ENCODE measurements at places on chromosomes 7 and 10.
A peak's percentile ranks its signal among the peaks of the same experiment; 100 is the strongest.

- no peak for DNase-seq
Observed at GRCh38 chr7:44073664-44074348, 8.4 kb upstream of the PGAM2 start.

- no peak for DNase-seq
Observed at GRCh38 chr10:1613511-1613910, 123.8 kb downstream of the ADARB2 start.

- no peak for DNase-seq
Observed at GRCh38 chr10:35498693-35499092, 106.4 kb upstream of the GJD4 start.

DNA sequence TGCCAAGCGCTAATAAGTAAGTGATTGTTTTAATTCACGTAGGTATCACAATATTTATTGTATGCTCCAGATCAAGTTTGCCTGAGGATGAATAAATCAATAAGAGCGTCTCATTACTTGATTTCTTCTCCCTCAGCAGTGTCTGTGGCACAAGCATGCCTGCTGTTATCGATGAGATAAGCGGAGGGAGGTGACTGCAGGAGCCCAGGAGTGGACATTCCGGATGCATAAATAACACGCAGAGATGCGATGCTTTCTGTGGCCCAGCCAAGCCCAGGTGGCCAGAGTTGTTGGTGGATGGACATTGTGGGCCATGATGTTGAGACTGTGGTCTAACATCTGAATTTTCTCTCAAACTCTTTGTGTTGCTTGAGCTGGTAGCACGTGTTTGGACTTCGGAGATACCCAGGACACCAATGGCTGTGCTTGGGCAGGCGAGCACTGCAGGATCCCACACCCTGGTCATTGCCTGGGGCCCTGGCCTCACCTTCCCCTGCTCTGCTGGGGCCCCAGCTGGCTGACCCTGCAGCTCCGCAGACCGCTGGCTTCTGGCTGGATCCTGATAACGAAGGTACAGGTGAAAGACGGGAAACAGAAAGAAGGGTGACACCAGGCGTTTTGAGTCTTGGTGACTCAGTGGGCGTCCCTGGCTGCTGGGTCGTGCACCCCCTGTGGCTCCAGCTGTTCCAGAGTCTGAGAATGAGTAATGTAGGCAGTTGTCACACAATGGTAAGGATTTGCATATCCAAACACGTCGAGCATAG, 31.2 kb upstream of the MNX1 start:
- DNase-seq: no peak

DNA sequence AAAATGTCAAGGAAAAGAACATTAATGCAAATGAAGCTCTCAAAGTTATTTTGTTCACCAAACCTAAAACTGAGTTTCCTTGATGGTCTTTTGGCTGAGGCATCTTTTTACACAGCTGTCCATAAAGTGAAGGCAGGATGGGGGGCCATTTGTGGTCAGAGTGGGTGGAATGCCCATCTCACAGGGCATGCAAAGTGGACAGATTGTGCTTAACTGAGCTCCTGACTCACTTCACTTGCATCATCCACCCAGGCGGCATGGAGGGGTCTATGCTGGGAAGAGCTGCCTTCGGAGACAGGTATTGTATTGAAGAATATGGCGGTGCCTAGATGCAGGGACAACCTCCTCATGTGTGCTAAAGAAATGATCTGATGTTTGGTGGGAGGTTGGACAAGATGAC, 905.3 kb downstream of the KCNMA1 start:
- DNase-seq: no peak

GRCh38 chr10:25026463-25026862, 10.1 kb downstream of the THNSL1 start:
- DNase-seq: no peak

GRCh38 chr7:20141666-20142065, 75.5 kb downstream of the MACC1 start:
- DNase-seq: no peak

DNA sequence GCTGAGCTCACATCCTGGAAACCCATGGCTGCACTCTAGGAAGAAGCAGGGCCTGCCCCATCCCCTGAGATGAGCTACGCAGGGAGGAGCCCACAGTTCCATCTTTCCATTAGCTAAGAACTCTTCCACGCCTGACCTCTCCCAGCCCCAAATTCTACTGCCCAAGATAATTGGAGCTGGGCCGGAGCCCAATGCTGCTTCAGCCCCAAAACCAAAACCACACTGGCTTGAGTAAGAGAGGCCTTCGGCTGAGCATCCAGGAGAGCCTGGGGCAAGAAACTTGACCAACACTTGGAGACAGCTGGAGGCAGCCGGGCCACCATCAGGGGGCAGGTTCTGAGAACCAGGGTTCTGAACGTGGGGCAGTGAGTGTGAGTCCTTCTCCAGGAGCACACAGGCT, 116.1 kb upstream of the ZMIZ1 start:
- no peak for DNase-seq

DNA sequence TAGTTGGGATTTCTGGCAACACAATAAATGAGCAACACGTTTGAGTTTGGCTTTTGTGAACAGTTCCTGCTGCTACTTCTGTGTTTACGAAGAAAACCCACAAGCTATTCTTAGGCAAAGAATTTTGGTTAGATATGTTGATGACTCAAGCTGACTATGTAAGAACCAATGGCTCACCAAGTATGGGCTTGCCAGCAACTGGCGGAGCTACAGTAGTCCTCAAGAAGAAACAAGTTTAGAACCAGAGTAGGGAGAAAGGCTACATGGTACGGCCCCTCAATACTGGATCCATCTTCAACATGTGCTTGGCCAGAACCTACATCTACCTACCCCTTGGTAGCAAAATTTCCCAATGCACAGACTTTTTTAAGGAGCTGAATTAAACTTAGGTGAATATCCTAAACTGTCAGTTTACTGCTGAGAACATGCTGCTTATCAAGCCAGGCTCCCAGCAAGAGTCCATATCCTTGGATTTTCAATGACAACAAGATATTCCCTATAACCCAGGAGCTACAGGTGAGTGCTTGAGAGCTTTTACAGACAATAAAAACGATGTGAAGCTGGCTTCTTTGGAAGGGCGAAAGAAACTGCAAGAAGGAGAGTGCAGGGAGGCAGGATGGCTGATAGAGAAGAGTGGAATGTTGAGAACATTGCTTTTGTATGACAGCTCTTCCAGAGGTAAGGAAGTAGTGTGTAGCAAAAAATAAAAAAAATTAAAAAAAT, 74.3 kb upstream of the ASAH2 start:
- no peak for DNase-seq

DNA sequence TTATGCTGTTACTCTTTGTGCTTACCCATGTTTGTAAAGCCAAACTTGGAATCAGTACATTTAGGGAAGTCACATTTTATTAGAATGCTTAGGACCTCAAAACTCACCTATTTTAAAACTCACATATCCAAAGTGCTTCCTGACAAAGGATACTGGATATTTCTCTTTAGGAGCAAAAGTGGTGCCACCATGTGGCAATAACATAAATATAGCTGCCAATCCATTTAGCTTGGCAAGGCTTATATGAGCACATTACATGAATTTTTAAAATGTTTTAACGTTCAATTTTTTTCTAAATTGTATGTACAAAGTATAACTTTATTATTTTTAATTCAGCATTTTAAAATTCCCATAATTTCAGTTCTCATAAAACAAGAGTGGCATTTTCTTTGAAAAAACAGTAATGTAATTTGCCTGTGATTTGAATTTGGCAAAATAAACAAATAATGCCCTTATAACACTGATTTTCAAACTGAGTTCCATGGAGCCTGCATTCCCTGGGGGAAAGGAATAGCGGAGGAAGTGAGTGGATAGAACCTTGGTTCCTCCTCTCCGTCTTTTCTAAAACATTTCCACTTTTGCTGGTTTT, 75.4 kb downstream of the HDAC9 start:
- no peak for DNase-seq

GRCh38 chr7:101123703-101124068, 3.2 kb upstream of the SERPINE1 start:
- no peak for DNase-seq

GRCh38 chr7:7443806-7444350, 91.8 kb downstream of the COL28A1 start:
- DNase-seq: no peak

DNA sequence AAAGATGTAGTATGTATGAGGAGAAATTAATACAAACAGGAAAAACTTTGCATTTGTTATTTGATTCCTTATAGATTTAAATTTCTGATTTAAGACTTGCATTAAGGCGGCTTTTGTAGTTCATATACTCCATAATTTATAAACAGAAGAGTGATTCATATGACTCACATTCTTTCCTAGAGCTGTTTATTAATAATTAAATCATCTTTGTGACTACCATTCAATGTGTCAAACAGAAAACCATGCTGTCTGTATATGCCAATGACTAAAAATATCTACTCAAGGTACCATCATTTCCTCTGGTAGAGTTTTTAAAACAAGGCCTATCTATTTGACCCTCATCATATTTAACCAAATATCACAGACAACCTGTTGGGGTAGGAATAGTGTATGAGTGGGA, 501.7 kb downstream of the PARD3 start:
- no peak for DNase-seq

- no peak for DNase-seq
Observed at GRCh38 chr10:3251172-3251571, 78.6 kb upstream of the PITRM1 start.

DNA sequence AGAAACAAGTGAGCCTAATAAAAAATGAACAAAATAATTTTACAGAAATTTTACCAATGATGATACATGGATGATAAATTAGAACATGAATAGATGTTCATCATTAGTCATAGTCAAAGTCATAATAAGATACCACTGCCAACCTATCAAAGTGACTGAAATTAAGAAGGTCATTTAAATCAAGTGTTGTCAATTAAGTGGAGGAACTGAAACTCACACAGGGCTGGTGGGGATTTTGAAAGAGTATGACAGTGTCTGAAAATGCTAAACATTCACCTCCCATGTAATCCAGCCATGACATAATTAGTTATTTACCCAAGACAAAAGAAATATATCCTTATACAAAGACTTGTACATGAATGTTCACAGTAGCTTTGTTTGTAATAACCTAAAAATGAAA, 57.1 kb upstream of the DYNC1I1 start:
- no peak for DNase-seq

- DNase-seq: no peak
Observed at GRCh38 chr7:47778153-47778661, 170.1 kb downstream of the PKD1L1 start.

DNA sequence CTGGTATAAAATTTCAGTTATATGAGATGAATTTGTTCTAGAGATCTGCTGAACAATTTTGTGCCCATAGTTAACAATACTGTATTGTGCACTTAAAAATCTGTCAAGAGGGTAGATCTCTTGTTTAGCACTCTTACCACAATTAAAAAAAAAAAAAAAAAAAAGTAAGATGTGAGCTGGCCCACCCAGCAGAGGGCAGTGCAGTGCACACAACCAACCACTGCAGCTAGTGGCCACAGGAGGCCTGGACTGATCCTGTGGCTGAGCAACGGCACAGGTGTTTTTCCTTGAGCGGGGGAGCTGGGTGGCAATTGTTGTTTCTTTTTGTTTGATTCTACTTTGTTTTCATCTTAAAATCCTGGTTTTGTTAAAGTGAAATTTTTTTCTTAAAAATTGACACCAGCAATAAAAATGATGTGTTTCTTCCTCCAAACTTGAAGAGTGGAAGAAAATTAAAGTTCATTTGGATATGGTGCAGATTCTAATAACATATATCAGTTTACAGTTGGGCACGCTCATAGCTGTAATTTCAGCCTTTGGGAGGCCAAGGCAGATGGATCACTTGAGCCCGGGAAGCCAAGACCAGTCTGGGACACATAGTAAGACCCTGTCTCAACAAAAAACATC, 171.1 kb upstream of the TBX20 start:
- peak; percentile 21 for DNase-seq

GRCh38 chr10:21520949-21521348, 4.5 kb downstream of the SKIDA1 start:
- no peak for DNase-seq

- DNase-seq: no peak
Observed at GRCh38 chr7:55258631-55259030, 106.5 kb upstream of the LANCL2 start.

DNA sequence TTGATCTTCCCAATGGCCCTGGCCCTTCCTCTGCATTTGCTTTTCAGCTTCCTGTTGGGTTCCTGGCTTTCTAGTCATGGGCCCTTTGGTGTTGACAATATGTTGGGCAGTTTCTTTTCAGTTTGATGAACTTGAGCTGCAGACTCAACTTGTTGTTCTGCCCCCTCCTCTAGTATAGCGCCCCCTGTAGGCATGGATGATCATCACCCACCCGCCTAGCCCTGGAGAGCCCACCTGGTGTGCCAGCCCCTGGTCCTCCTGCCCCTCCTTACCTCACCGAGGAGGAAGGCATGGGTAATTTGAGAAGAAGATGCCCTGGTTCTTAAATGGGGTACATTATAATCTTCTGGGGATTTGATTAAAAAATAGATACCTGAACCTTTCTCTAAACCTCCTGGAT, 271.2 kb downstream of the SNX10 start:
- DNase-seq: no peak

DNA sequence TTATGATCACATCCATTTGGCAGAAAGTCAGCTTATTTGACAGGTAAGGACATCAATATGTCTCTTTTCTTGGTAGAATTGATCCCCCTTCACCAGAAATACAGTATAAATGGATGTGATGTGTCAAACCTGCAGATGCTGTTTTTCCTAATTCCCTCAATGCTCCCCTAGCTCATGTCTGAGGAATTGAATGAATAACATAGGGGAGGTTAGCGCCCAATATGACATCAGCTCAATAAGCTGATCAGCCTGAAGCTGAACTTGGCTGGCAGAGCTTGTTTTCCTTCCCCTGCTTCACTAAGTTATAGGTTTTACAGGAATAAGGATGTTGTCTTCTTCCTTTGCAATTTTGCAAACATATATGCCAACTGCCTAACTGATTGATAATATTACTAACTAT, 132.5 kb downstream of the REEP3 start:
- no peak for DNase-seq

GRCh38 chr10:79266084-79266483, 81.2 kb upstream of the PPIF start:
- no peak for DNase-seq

GRCh38 chr10:12535656-12536055, 186.3 kb downstream of the CAMK1D start:
- DNase-seq: no peak
